ENCODE measurements at places on chromosomes 4 and X. TPM values are rescaled to one million over a fixed set of nuclear protein-coding genes. Genes with fewer than 3 reads are reported as not detected.

Gene MSL3
- total RNA-seq, result 101 TPM

DNA sequence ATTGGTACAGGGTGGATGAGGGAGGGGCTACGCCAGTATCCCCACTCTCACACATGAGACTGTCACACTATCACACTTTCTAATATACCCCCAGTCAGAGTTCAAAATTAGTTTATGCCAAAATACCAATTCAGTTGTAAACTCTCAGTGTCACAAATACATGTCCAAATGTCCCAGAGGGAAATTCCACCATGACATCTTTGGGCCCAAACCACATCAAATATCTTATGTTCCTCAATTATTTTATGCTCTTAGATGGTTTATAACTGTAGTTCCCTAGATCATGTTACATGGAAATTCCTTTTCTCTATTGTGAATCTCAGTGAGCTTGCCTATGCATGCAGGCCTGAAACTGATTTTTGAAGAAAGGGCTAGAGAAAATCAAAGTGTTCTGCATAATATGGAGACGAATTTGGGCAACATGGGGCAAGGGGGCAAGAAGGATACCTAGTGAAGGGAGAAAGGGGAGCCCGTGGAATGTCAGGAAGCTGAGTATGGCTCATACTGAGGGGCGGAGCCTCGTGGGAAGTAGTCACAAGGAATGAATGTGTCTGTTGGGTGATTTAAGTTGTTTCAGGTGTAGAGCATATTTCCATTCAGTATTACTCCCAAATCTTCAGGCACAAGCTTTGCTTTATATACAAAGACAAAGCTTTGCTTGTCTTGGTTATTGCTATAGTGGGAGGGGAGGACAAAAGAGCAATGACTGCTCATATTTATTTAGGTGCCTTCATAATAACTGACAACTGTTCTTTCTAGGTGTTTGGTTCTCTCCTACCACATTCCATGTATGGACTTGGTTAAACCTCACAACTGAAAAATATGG lies 40.8 kb downstream of the CLNK start:
- DNase-seq, result no peak
- H3K4me1 ChIP-seq, result peaks cover 10% of the 10 kb centered on the region
- H3K27ac ChIP-seq, result no peak overlapping the region
- H3K27me3 ChIP-seq, result peaks cover 13% of the 10 kb centered on the region

GRCh38 chr4:30005995-30006394 lies 714.2 kb upstream of the PCDH7 start:
- H3K4me1 ChIP-seq, result no peaks in the 10 kb centered on the region
- no peaks in the 10 kb centered on the region for H3K27me3 ChIP-seq
- H3K36me3 ChIP-seq, result no peaks in the 10 kb centered on the region
- no peak overlapping the region for H3K27ac ChIP-seq

Gene OTUD6A
- not detected for total RNA-seq

Gene PAK3
- total RNA-seq, result 1.1 TPM

- H3K4me1 ChIP-seq, result no peaks in the 10 kb centered on the region
- peaks cover 50% of the 10 kb centered on the region for H3K27me3 ChIP-seq
- no peaks in the 10 kb centered on the region for H3K36me3 ChIP-seq
These were observed 16.9 kb downstream of the RTL5 start for GRCh38 chrX:72114807-72115206.

DNA sequence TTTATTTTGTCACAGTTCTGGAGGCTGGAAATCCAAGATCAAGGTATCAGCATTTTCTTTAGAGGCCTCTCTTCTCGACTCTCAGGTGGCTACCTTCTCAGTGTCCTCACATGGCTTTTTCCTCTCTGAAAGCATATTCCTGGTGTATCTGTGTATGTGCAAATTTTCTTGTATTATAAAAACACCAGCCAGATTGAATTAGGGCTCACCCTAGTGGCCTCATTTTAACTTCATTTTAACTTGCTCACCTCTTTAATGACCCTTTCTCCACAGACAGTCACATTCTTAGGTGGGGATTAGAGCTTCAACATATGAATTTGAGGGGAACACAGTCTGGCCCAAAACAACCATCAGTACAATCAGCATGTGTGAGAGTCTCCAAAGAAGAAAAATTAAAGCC lies 542.4 kb upstream of the FAM241A start:
- no peak for DNase-seq
- H3K36me3 ChIP-seq, result peaks cover 1% of the 10 kb centered on the region
- no peak overlapping the region for H3K4me3 ChIP-seq
- no peak overlapping the region for H3K27ac ChIP-seq
- H3K4me1 ChIP-seq, result no peaks in the 10 kb centered on the region

- H3K36me3 ChIP-seq, result peaks cover 29% of the 10 kb centered on the region
- no peak overlapping the region for H3K27ac ChIP-seq
- H3K27me3 ChIP-seq, result no peaks in the 10 kb centered on the region
- H3K4me3 ChIP-seq, result no peak overlapping the region
- DNase-seq, result no peak
These were observed 58.7 kb downstream of the TSPAN5 start for GRCh38 chr4:98599617-98600205.

GRCh38 chr4:119623025-119623424 lies 5.6 kb downstream of the PDE5A start:
- peaks cover 12% of the 10 kb centered on the region for H3K4me1 ChIP-seq
- no peak overlapping the region for H3K27ac ChIP-seq
- H3K27me3 ChIP-seq, result peaks cover 19% of the 10 kb centered on the region
- DNase-seq, result no peak
- H3K36me3 ChIP-seq, result no peaks in the 10 kb centered on the region

GRCh38 chr4:145216535-145216934 lies 36.1 kb upstream of the OTUD4 start:
- no peaks in the 10 kb centered on the region for H3K36me3 ChIP-seq
- no peak for DNase-seq
- no peak overlapping the region for H3K4me3 ChIP-seq
- H3K4me1 ChIP-seq, result no peaks in the 10 kb centered on the region
- H3K27me3 ChIP-seq, result no peaks in the 10 kb centered on the region
- H3K27ac ChIP-seq, result no peak overlapping the region

Gene GPC4
- not detected for total RNA-seq

Gene DMP1
- total RNA-seq, result not detected

- H3K4me1 ChIP-seq, result peaks cover 31% of the 10 kb centered on the region
- H3K27ac ChIP-seq, result no peak overlapping the region
- no peaks in the 10 kb centered on the region for H3K27me3 ChIP-seq
- DNase-seq, result no peak
These were observed 38.9 kb upstream of the PHEX start for GRCh38 chrX:21993265-21993664.

Gene GABRQ
- 0.14 TPM for total RNA-seq

GRCh38 chrX:96729053-96729452 lies 44.4 kb downstream of the DIAPH2 start:
- H3K4me1 ChIP-seq, result peaks cover 10% of the 10 kb centered on the region
- H3K27me3 ChIP-seq, result peaks cover 7% of the 10 kb centered on the region
- H3K36me3 ChIP-seq, result no peaks in the 10 kb centered on the region
- H3K4me3 ChIP-seq, result no peak overlapping the region

DNA sequence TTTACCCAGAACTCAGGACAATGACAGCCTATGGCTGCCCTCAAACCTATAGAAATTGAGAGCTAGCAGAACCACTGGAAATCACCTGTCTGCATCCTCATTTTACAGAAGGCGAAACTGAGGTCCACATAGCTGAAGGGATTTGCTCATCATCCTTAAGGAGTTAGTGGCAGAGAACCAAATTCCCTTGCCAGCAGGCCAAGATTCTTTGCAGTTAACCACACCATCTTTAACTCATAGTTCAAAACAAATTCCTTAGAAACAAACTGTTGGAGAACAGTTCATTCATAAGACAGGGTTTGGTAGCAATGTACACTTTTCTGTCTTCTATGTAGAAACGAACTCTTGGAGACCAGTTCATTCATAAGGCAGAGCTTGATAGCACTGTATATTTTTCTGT lies 37.9 kb upstream of the RAP2C start:
- H3K27me3 ChIP-seq, result peaks cover 38% of the 10 kb centered on the region
- H3K27ac ChIP-seq, result no peak overlapping the region
- DNase-seq, result no peak
- no peak overlapping the region for H3K4me3 ChIP-seq
- H3K4me1 ChIP-seq, result no peaks in the 10 kb centered on the region
- peaks cover 2% of the 10 kb centered on the region for H3K36me3 ChIP-seq

GRCh38 chr4:86991994-86992393 lies 57.2 kb downstream of the AFF1 start:
- H3K27ac ChIP-seq, result no peak overlapping the region
- peaks cover 12% of the 10 kb centered on the region for H3K36me3 ChIP-seq
- no peak overlapping the region for H3K4me3 ChIP-seq
- no peaks in the 10 kb centered on the region for H3K27me3 ChIP-seq
- DNase-seq, result no peak
